Frontal cortex (tissue), 4 donors: ENCODE measurements at places on chromosomes 5 and 9. TPM values are rescaled to one million over a fixed set of nuclear protein-coding genes. Genes with fewer than 3 reads are reported as not detected.

SPINK13 gene
- total RNA-seq: not detected

GRCh38 chr9:87518702-87519335 lies 21.2 kb downstream of the DAPK1 start:
- no peak for DNase-seq

GRCh38 chr5:109485030-109485429 lies 75.3 kb upstream of the PJA2 start:
- no peak for DNase-seq

- DNase-seq: no peak
Measured at GRCh38 chr9:16877256-16877655, 6.8 kb upstream of the BNC2 start.

- DNase-seq: no peak
Measured at GRCh38 chr5:87300176-87300575, 32.5 kb downstream of the RASA1 start.

- no peak for DNase-seq
Measured at GRCh38 chr9:137632230-137633161, 13.7 kb downstream of the EHMT1 start.

- no peak for DNase-seq
Measured at GRCh38 chr5:16051246-16051755, 128.3 kb downstream of the MARCHF11 start.

ENTPD8 gene
- not detected for total RNA-seq

- no peak for DNase-seq
Measured at GRCh38 chr9:121692606-121693387, 41.4 kb downstream of the DAB2IP start.

DNA sequence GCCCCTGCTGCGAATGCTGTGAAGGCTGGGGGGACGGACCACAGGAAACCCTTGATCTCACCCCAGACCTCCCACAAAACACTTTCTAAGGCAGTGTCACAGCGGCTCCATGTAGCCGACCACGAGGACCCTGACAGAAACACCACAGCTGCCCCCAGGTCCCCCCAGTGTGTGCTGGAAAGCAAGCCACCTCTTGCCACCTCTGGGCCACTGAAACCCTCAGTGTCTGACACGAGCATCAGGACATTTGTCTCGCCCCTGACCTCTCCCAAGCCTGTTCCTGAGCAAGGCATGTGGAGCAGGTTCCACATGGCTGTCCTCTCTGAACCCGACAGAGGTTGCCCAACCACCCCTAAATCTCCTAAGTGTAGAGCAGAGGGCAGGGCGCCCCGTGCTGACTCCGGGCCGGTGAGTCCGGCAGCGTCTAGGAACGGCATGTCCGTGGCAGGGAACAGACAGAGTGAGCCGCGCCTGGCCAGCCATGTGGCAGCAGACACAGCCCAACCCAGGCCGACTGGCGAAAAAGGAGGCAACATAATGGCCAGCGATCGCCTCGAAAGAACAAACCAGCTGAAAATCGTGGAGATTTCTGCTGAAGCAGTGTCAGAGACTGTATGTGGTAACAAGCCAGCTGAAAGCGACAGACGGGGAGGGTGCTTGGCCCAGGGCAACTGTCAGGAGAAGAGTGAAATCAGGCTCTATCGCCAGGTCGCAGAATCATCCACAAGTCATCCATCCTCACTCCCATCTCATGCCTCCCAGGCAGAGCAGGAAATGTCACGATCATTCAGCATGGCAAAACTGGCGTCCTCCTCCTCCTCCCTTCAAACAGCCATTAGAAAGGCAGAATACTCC lies 84.7 kb downstream of the GOLPH3 start:
- DNase-seq: no peak

DNA sequence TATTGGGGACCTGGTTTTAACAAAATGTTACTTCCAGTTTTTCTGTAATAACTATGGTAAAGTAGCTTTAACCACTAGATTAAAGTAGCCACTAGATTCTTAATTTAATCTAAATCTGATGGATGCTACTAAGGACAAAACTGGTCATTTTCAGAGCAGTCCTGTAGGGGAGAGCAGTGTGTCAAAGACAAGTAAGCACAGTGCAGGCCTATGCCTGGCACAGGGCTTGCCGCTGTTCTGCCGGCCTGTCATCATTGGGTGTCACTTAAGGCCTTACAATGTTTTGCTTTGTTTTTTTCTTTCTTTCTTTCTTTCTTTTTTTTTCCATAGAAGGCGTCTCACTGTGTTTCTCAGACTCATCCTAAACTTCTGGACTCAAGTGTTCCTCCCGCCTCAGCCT lies 53.0 kb upstream of the NXNL2 start:
- peak; percentile 25 for DNase-seq

DNA sequence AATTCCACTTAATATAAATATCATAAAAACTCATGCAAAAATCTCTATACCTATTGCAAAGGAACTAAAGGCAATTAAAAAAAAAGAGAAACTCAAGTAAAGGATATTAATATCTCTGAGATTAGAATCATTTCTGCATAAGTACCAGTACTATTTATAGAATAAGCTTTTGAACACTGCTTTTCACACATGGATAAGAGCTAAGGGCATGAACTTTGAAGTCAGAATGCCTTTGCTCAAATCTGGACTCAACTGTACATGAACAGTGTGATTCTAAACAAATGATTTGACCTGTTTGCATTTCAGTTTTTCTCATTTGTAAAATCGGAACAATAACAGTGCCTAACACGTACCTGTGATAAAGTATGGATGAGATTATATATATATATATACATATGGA lies 255.9 kb downstream of the EFNA5 start:
- DNase-seq: no peak

DNA sequence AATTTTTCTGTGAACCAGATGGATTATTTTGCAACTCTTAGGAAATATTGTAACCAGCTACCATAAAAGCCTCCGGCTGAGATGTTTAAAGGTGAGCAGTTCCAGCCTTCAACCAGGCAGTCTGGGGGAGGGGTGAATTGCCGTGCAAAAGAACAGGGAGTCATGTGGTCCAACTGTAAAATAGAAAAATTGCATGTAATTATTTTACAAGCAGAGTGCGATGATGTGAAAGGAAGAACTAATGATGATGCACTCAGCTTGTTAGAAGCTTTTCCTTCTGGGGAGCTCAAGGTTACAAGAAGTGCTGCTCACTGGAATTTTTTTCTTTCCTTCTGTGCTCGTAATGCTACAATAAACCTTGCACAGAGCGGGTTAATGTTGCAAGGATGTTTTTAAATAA lies 188.7 kb upstream of the ITGA1 start:
- no peak for DNase-seq

DNA sequence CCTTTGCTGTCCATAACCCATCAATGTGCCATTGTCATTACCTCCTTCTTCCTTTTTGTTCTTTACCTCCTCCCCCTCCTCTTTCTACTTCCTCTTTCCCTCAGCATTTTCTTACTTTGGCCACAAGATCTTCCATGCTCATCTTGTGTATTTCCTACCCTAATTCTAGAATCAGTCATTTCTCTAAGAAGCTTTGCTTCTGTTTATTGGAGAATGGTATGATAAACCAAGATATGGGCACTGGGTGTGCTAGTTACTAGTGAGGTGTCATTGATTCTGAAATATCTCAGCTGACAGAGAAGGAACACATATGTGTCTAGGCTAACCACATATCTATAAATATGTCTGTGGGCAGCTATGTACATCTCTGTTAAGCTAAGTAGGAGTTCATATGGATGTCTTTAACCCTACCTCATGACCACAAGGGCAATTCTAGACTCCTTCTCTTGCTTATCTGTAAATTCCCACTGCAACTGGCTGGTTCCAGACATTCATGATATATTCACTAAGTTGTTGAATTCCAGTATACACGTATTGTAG lies 2051.3 kb upstream of the CDH9 start:
- no peak for DNase-seq

DNA sequence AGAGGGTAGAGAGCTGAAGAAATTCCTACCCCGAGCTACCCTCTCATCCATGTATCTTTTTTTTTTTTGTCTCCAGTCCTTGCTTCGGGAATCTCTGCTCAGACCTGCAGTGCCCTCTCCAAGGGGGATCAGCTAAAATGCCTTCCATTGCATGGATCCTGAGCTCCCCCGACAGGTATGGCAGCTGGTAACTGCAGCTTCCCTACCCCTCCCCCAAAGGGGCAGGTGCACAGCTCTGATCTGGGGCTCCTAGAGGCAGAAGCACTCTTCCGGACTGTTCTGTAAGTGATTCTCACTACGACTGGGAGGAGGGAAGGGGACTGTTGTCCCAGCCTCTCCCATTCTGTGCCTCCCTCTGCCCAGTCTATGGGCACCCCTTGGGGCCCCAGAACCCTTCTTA lies 169.6 kb downstream of the MELK start:
- DNase-seq: no peak

DNA sequence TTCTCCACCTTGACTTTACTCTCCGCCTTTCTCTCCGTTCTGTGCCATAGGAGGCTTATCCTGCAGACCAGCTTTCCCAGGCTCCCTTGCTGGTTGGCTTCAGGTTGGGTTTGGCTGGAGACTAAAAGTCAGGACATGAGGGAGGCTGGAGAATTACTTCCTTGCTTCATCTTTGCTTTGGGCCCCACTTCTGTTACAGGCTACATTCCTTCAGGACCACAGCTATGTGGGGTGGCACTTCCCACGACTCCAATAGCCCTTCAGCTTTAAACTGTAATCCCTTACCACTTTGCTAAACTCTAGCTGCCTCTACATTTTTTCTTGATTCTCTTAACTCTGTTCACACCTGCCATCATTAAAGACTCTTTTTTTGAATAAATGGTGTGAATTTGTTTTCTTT lies 186.7 kb upstream of the NR4A3 start:
- DNase-seq: no peak
